ENCODE measurements at places on chromosomes 5 and 9. TPM values are rescaled to one million over a fixed set of nuclear protein-coding genes. Genes with fewer than 3 reads are reported as not detected.

GABBR2 gene
- total RNA-seq: not detected

- DNase-seq: no peak
These were observed 36.3 kb downstream of the ITGA2 start for GRCh38 chr5:53025487-53025886.

GRCh38 chr9:98822661-98823060, 15.2 kb downstream of the GALNT12 start:
- DNase-seq: no peak

SLC34A3 gene
- total RNA-seq: 0.14 TPM

DNA sequence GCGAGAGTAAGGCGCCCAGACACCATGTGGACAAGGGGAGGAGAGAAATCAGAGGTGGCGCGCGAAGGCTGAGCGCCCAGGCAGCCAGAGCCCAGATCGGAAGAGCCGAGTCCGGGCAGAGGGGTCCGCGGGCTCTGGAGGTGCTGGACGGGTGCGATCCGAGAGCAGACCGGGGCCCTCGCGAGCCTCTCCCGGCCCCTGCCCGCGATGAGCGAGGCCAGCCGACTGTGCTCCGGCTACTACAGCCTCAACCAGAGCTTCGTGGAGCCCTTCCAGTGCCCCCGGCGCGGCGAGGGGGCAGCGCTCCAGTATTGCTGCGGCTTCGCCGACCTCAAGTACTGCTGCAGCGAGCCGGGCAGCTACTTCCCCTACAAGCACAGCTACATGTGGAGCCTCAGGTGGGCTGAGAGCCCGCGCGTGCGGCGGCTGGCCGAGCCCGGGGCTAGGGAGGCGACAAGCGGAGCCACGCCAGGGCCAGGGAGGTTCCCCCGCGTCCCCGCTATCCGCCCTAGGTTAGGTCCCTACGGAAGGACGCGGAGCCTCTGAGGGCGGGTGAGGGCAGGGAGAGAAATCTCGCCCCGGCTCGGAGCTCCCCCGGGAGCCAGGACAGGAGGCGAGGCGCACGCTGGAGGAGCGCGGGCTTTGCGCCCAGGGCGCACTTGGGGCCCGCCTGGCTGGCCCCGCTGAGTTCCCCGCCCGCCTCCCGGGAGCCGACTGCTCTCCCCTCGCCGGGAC, at the start of gene SHISAL2B:
SHISAL2B (plus strand) TSS at position 87 of the 735 bp plus-strand sequence; CDS start at position 208, 121 bp downstream.
- DNase-seq: no peak

DNA sequence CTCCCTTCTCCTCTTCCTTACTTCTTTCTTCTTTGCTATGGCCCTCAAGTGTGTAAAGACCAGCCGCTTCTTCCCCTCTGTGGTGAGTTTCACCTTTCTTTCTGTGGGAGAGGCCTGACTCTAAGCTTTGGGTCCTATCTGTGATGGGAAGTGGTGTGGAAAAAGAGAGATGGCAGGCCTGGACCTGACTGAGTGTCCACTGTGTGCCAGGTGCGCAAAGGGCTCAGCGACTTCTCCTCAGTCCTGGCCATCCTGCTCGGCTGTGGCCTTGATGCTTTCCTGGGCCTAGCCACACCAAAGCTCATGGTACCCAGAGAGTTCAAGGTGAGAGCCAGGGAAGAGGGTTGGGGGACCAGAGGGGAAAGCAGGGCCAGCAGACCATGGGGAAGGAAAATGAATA, 5.9 kb downstream of the SLC4A9 start:
- no peak for DNase-seq

- no peak for DNase-seq
These were observed 8.5 kb downstream of the KDM3B start for GRCh38 chr5:138360941-138361452.

Data from activated T-cell treated with anti-CD3 and anti-CD28 coated beads, Interleukin-2, amount 50 U/mL, for 72 hours (primary cell).